Epithelial cell of proximal tubule (primary cell): ENCODE measurements at places on chromosomes 1 and 21. TPM values are rescaled to one million over a fixed set of nuclear protein-coding genes. Genes with fewer than 3 reads are reported as not detected.

DNA sequence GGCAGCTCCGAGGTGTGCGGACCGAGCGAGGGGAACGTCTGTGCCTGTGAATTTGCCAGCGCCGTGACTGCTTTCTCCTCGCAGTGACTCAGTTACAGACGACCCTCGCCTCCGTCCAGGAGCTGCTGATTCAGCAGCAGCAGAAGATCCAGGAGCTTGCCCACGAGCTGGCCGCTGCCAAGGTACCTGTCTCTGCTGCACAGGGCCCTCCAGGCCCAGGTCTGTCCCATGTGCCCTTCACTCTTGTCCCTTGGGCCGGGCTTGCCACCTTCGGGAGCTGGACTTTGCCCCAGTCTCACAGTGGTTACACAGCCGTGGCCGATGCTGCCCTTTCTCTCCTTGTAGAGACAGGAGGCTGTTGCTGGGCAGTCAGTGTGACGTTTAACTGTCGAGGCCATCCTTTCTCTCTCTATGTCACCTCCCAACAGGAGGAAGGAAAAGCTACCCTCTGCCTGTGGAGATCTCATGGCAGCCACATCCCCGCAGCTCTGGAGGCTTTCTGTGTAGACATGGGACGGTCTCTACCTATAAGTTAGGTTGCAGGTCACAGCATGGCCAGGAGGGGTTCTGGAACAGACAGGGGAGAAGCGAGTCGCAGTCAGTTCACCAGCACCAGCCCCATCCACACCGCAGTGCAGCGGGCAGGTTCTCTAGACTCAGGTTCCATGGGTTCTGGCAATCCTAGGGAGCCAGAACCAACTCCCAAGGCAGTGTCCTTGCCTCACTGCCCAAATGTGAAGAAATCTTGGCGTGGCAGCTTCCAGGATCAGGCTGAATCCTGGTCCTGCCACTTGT lies 149.7 kb downstream of the PEX14 start:
- DNase-seq, result no peak

DNA sequence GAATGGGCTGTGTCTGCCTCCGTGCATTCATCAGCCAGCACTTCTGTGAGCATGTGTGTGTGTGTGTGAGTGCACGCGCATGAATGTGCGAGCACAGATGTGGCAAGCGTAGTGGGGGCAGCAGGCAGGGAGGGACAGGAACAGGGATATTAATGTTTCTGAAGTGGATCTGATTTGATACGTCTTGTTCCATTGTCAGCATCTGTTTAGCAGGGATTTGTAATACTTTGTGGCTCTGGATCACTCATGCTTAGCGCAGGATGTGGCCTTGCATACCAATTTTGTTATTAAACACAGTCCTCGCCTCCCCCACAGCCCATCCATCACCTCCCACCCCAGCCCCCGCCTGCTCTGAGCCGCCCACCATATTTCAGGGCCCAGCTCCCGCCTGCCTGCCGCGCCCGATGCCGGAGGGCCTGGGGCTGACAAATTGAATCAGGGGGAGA lies 52.4 kb downstream of the TMEM53 start:
- DNase-seq, result no peak

DNA sequence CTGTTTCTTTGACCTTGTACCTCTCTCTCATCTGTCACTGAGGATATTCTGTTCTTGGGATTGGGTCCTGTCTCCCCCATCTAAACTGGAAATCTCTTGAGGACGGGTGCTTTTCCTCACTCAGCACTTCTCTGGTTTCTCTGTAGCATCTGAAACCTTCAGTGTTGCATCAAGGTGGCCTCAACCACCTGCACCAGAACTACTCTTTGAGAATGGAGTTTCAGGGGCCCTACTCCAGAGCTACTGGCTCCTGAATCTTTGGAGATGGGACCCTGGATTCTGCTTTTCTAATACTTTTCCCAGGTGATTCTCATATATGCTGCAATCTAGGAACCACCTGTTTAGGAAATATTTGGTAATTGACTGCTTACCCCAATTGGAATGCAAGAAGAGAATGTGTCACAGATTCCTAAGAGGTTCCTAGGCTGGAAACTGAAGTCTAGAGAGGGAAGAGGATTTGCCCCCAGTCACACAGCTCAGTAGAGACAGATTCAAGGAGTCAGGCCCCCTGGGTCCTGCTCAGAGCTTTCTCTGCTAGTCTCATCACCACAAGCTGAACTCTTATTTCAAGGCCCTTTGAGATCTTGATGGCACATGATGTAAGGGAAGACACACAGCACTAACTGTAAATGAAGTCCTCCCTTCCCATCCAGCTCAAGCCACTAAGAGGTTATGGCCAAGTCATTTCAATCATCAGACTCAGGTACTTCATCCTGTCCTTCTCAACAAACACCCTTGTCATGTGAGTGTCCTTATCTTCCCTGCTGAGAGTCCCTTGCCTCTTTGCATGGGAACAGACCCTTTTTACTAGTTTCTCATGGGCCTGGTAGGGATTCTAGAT lies 48.7 kb downstream of the EIF2D start:
- DNase-seq, result no peak

- no peak for DNase-seq
Observed at GRCh38 chr1:100308777-100309176, 42.8 kb downstream of the RTCA start.

- no peak for DNase-seq
Observed at GRCh38 chr1:97610748-97611147, 310.1 kb downstream of the DPYD start.

- no peak for DNase-seq
Observed at GRCh38 chr1:43443197-43443946, 10.4 kb downstream of the HYI start.

GRCh38 chr1:160644399-160644798 lies 2.4 kb downstream of the SLAMF1 start:
- no peak for DNase-seq

GRCh38 chr1:192615055-192615454 lies 20.9 kb upstream of the RGS13 start:
- DNase-seq, result no peak

GRCh38 chr1:5711079-5711478 lies 281.1 kb downstream of the NPHP4 start:
- DNase-seq, result no peak

DNA sequence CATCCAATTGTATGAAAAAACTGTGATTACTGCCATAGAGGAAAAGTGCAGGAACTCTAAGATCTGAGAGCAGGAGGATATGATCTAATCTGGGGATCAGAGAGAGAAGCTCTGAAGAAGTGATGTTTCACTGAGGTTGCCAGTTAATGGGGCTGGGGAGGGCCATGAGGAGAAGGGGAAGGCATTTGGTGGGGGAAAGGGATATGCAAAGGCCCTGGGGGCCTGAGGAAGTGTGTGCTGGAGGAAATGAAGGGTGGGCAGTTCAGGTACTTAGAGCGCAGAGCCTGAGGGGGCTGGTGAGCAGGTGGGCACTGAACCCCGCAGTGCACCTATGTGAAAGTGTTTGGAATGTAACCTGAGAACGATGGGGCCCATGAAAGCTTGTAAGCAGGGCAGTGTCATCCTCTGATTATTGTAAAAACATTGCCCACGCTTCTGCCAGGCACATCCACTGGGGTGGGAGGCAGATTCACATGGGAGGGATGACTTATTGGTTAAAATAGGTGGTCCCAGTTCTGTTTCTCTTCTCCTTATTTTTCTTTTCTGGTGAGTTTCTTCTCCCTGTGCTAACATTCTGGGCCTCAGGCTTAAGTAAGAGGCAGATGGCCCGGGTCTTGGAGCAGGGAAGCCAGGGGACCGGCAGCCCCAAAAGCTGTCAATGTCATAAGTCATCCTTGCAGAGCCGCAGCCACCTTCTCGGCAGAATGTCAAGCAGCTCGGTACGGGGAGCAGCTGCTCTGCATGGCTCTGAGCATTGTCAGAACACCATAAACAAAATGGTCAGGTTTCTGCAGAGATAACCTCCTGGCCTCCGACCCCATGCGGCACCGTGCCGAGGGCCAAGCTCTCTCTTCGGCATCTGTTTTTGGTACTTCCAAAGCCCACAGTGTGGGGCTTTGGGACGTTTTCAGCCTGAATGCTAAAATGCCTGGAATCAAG lies 492.0 kb upstream of the VAMP3 start:
- no peak for DNase-seq

GRCh38 chr21:34706337-34706736 lies 37.5 kb downstream of the CLIC6 start:
- DNase-seq, result no peak

- no peak for DNase-seq
Observed at GRCh38 chr21:41635874-41636273, 127.9 kb upstream of the TMPRSS2 start.

GRCh38 chr1:12040457-12041051 lies 21.3 kb downstream of the MIIP start:
- DNase-seq, result peak; percentile 15

DNA sequence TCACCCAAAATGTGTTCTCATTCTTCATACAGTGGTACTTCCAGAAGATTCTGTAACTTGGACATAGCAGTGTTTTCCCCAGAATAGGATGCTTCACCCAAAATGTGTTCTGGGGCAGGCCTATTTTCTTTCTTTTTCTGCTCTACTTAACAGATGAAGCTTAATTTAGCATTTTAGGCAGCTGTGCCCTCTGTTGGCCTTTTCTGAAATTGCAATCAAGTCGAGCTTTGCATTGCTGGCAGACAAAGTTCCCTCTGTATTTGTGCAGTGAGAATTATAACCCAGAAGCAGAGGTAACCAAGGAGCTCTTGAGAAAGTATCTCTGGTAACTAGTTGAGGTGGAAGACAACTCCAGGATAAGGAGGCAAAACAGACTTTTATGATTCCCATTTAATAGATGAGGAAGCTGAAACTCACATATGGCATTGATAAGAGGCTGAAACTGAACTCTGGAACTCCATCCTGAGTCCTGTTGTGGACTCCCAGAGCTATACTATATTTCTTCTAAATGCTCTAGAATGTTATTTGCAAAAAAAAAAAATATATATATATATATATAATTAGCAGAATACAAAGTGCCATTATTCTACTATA lies 50.3 kb upstream of the L1TD1 start:
- no peak for DNase-seq

DNA sequence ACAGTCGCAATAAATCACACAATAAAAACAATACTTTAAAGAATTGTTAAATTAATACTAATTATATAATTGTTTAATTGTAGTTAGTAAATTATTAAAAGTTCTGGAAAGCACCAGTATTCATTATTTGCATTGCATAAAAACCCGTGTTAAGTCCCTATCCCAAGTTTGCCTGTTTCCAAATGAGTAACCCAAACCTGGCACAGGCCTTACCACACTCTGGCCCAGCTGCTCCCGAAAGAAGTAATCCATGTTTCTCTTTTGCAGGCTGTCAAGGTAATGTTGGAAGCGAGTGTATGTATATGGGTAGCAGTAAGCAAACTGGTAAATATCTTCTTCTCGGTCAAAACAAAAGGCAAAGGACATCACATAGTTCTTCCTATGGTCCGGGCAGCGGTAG lies 268.7 kb upstream of the BEND5 start:
- DNase-seq, result no peak

DNA sequence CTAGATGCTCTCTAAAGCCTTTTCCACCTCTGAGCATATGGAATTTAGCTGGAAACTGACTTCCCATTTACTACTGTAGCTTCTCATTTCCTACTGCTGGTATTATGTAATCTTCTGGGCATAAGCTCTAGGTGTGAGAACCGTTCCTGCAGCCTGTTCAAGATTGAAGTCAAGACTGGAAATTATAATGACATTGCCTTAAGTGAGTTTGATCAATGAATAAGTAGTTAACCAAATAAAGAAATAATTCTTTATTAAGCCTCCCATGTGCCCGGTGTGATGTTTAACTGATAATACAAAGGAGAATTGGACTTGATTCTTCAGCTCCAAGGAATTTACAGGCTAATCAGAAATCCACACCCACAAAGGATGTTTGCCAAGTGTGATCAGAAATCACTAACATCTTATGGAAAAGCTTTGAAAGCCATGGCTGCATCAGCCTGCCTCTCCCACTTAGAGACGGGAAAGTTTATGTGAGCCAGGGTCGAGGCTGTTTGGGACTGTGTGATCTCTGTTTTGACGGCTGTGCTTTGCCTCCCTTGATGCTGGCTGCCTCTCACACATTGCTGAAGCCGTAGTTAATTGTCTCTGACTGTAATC lies 36.4 kb upstream of the PRELP start:
- DNase-seq, result no peak

DNA sequence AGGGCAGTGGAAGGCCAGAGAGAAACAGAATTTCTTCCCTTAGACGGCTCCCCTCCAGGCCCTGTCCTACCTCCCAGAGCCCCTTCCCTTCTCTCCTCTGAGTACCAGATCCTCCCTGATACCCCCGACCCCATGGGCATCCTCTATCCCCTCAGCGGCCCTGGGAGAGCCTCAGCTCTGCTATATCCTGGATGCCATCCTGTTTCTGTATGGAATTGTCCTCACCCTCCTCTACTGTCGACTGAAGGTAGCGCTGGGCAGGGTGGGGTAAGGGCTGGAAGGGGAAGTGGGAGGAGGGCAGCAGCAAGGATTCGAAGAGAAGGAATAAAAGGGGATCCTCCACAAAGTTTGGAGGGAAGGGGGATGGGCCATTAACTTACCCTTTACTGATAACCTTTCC lies 2.7 kb downstream of the FCER1G start:
- DNase-seq, result no peak

GRCh38 chr1:82064691-82065090 lies 264.0 kb downstream of the ADGRL2 start:
- DNase-seq, result no peak

DNA sequence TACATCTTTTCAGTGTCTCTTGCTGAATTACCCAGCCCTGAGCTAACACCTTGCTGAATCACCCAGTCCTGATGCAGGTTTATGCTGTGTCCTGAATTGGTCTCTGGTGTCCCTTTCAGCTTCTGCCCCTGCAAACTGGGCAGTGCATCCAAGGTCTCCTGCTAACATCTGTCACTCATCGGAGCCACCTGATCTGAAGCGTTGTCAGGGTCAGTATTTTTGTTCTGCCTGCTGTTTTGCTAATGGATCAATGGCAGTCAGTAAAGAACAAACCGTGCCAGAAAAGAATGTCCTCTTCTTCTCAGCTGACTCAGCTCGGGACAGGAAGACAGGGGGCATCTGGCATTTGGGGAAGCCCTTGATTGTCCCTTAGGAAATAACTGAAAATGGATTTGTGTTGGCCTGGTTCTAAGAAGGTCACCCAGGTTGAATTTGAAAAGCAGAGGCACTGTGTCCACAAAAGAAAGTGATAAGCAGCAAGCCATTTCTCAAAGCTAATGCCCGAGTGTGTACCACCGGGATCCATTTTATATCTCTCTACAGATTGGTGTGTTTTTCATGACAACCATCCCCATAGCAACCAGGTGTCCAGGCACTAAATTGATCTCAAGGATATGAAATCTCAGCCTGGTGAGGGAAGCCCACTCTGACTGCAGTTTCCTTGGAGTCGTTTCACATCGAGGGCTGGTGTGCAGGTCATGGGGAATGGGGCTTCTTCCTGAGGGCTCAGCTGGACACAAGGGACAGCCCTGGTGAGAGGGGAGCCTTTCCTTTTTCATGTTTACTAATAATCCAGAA lies 109.7 kb upstream of the IRF2BP2 start:
- DNase-seq, result no peak

Gene AKT3
- 10.2 and 12.2 TPM in 2 replicates for total RNA-seq

Gene CLSTN1
- total RNA-seq, result 79.7 and 87.5 TPM in 2 replicates

Gene FAM177B
- total RNA-seq, result not detected in 2 replicates

Gene C1orf198
- total RNA-seq, result 43.7 and 54.5 TPM in 2 replicates

Gene MCOLN2
- 2.5 and 3.5 TPM in 2 replicates for total RNA-seq

Gene SARS1
- 153 and 177 TPM in 2 replicates for total RNA-seq

Gene ATP8B2
- 26.6 and 30.6 TPM in 2 replicates for total RNA-seq

Gene IL20
- total RNA-seq, result not detected in 2 replicates

Gene FCRL2
- not detected in 2 replicates for total RNA-seq

Gene SAMD11
- 0.51 and 3.5 TPM in 2 replicates for total RNA-seq

Gene PKP1
- 1.5 and 2.8 TPM in 2 replicates for total RNA-seq

Gene CHIA
- not detected in 2 replicates for total RNA-seq

Gene RPS8
- 2,248 and 2,814 TPM in 2 replicates for total RNA-seq

Gene UAP1
- total RNA-seq, result 58.2 and 71.5 TPM in 2 replicates
